Naive B cell (primary cell): ENCODE measurements at places on chromosomes 7 and 10.

DNA sequence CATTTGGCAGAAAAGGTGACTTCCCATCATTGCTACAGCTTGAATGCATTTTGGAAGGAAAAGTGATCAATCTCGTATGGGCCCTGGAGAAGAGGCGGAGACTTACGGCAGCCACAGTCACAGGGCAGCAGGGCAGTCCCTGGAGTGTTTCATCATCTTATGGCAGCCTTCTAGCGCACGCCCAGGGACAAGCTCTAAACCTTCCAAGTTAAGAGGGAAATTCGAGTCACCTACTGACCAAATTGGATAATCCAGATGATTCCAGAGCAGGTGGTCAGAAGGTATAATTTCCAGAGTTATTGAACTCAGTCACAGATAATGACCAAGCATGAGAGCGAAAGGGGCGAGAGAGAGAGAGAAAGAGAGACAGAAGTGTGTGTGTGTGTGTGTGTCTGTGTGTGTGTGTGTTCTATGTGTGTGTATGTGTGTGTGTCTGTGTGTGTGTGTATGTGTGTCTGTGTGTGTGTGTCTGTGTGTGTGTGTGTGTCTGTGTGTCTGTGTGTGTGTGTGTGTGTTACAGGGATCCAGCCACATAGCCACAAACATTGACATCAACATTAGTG is 123.7 kb upstream of the ADAM12 start:
- no peak for DNase-seq
- no peak overlapping the region for H3K4me3 ChIP-seq
- peaks cover 4% of the 10 kb centered on the region for H3K27me3 ChIP-seq
- H3K27ac ChIP-seq: no peak overlapping the region

DNA sequence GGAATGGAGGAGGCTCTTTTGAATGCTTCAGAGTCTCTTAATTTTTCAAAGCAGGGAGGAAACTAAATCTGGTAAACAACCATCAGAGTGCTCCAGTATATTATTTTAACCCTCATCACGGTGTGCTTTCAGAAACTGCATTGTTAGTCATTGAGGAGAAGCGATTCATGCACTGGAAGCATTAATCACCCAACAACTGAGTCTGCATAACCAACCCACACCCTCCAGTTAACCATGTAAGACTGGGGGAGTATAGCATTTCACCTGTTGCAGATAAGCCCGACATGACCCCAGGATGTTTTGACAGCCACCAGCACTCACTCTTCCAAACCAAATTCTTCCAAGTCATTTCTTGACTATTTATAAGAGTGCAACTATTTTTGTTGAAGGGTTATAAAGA is 257.6 kb downstream of the GATA3 start:
- no peaks in the 10 kb centered on the region for H3K36me3 ChIP-seq
- H3K4me1 ChIP-seq: no peaks in the 10 kb centered on the region
- no peaks in the 10 kb centered on the region for H3K27me3 ChIP-seq
- DNase-seq: no peak

DNA sequence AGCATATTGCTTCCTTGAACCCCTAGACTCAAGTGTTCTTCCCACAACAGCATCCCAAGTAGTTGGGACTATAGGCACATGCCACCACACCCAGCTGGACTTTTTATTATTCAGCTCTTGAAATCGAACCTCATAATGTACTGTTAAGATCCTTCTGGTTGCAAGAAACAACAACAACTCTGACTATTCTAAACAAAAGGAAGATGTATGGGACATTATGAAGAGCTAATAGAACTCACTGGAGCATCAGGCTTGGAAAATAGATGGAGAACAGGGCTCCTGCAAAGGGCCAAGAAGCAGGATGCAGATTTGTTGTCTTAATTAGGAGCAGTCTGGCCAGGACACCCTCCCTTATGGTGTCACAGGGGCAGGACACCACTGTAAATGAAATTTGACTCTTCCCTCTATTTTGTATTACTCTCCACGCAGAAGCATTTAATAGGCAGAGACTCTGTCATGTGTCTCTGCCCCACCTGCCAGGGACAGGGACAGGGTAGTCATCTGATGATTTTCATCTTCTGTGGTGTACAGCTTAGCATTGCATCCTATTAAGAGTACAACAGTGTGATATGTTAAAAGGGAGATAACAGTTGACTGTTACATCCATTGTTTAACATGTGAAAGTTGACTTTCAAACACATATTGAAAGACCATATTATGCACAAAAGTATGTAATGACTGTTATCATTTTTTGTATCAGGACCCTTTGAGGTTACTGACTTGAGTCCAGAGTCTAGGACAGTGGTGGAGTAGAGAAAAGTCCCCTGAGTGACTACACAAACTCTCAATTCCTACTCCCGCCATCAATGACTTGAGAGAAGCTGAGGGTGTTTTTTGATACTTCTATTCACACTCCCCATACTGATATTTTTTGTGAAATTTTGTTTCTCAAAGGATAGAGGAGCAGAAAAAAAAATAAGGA is 157.3 kb downstream of the LRRC4 start:
- DNase-seq: no peak
- no peaks in the 10 kb centered on the region for H3K27me3 ChIP-seq
- no peaks in the 10 kb centered on the region for H3K36me3 ChIP-seq
- peaks cover 27% of the 10 kb centered on the region for H3K4me1 ChIP-seq
- no peak overlapping the region for H3K4me3 ChIP-seq

DNA sequence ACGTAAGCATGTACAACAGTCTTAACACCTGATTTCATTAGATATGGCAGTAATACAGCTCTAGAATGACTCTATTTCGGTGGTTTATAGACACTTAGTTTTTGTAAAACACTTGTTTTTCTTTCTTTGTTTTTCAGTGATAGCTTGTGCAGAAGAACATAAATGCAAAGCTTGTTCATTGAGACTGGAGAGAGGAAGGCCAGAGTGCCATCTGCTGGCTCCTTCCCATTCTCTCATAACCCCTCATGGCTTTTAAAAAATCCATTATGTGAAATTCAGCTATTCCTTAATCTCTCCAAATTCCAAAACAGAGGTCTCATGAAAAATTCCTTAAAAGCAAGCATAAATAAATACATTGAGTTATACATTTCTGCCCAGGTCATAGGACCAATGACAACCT is 76.3 kb downstream of the CACNB2 start:
- no peaks in the 10 kb centered on the region for H3K36me3 ChIP-seq
- H3K4me1 ChIP-seq: no peaks in the 10 kb centered on the region
- H3K27me3 ChIP-seq: peaks cover 3% of the 10 kb centered on the region
- H3K27ac ChIP-seq: no peak overlapping the region

- H3K27me3 ChIP-seq: peaks cover 18% of the 10 kb centered on the region
- H3K27ac ChIP-seq: no peak overlapping the region
- no peak for DNase-seq
- no peak overlapping the region for H3K4me3 ChIP-seq
- peaks cover 8% of the 10 kb centered on the region for H3K4me1 ChIP-seq
- H3K36me3 ChIP-seq: no peaks in the 10 kb centered on the region
Measured at GRCh38 chr10:113562704-113563103, 9.9 kb downstream of the HABP2 start.

GRCh38 chr10:75925999-75926398 is 494.6 kb downstream of the LRMDA start:
- no peaks in the 10 kb centered on the region for H3K36me3 ChIP-seq
- H3K4me1 ChIP-seq: no peaks in the 10 kb centered on the region
- H3K4me3 ChIP-seq: no peak overlapping the region
- no peak for DNase-seq
- no peak overlapping the region for H3K27ac ChIP-seq
- H3K27me3 ChIP-seq: peaks cover 7% of the 10 kb centered on the region

- no peak overlapping the region for H3K4me3 ChIP-seq
- no peak for DNase-seq
- no peak overlapping the region for H3K27ac ChIP-seq
- no peaks in the 10 kb centered on the region for H3K36me3 ChIP-seq
- H3K4me1 ChIP-seq: no peaks in the 10 kb centered on the region
Measured at GRCh38 chr7:1542841-1543747, 12.6 kb downstream of the MAFK start.

DNA sequence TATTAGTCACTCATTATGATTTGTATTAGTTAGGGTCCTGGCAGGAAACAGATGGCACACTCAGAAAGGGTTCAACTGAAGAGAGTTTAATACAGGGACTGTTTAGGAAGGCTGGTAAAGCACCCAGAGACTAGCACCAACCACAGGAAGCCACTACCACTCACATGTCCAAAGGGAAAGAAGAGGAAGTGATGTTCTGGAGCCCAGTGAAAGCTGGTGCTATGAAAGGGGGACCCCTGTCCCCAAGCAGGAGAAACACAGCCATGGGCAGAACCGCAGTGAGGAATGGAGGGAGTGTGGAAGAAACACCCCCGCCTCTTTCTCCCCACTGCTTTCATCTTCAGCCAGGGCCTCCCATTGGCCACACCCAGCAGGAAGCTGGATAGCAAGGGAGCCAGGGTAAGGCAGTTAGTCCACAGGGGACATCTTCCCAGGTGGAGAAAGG is 3.2 kb upstream of the VSIR start:
- no peak for DNase-seq
- H3K27me3 ChIP-seq: peaks cover 8% of the 10 kb centered on the region
- H3K4me3 ChIP-seq: peak overlapping the region; percentile 82
- H3K36me3 ChIP-seq: no peaks in the 10 kb centered on the region

GRCh38 chr10:11602919-11603523 is 8.4 kb downstream of the USP6NL start:
- peak overlapping the region; percentile 9 for H3K27ac ChIP-seq
- peaks cover 69% of the 10 kb centered on the region for H3K4me1 ChIP-seq
- H3K27me3 ChIP-seq: no peaks in the 10 kb centered on the region
- peak overlapping the region; percentile 36 for H3K4me3 ChIP-seq
- no peaks in the 10 kb centered on the region for H3K36me3 ChIP-seq

GRCh38 chr7:150823484-150824126 is 23.0 kb downstream of the TMEM176A start:
- H3K27me3 ChIP-seq: peaks cover 27% of the 10 kb centered on the region
- no peaks in the 10 kb centered on the region for H3K4me1 ChIP-seq
- no peak overlapping the region for H3K27ac ChIP-seq

- no peak overlapping the region for H3K27ac ChIP-seq
- H3K36me3 ChIP-seq: peaks cover 14% of the 10 kb centered on the region
- H3K27me3 ChIP-seq: peaks cover 6% of the 10 kb centered on the region
Measured at GRCh38 chr7:41592236-41592635, 110.7 kb downstream of the INHBA start.

DNA sequence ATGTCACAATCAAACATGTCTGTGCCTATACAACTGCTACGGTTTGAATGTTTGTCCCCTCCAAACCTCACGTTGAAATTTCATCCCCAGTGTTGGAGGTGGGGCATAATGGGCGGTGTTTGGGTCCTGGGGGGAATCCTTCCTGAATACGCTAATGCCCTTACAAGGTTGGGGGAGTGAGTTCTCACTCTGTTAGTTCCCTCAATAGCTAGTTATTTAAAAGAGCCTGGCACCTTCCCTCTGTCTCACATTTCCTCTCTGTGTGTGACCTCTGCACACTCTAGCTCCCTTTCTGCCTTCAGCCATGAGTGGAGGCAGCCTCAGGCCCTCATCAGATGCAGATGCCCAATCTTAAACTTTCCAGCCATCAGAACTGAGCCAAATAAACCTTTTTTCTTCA is 129.5 kb downstream of the GRM8 start:
- no peak overlapping the region for H3K27ac ChIP-seq
- H3K36me3 ChIP-seq: no peaks in the 10 kb centered on the region
- H3K4me3 ChIP-seq: no peak overlapping the region
- DNase-seq: no peak

- no peak overlapping the region for H3K27ac ChIP-seq
- H3K27me3 ChIP-seq: peaks cover 8% of the 10 kb centered on the region
- DNase-seq: no peak
- no peaks in the 10 kb centered on the region for H3K4me1 ChIP-seq
- H3K4me3 ChIP-seq: no peak overlapping the region
Measured at GRCh38 chr10:77970869-77971803, 44.6 kb upstream of the DLG5 start.

- H3K36me3 ChIP-seq: no peaks in the 10 kb centered on the region
- H3K4me1 ChIP-seq: no peaks in the 10 kb centered on the region
- no peak overlapping the region for H3K4me3 ChIP-seq
- no peaks in the 10 kb centered on the region for H3K27me3 ChIP-seq
Measured at GRCh38 chr7:80231707-80232106, 97.1 kb downstream of the GNAI1 start.

- no peak for DNase-seq
- H3K27me3 ChIP-seq: peaks cover 14% of the 10 kb centered on the region
- no peaks in the 10 kb centered on the region for H3K36me3 ChIP-seq
- H3K4me1 ChIP-seq: no peaks in the 10 kb centered on the region
Measured at GRCh38 chr7:94249631-94250030, 145.1 kb upstream of the COL1A2 start.

- no peaks in the 10 kb centered on the region for H3K36me3 ChIP-seq
- no peaks in the 10 kb centered on the region for H3K27me3 ChIP-seq
- H3K27ac ChIP-seq: no peak overlapping the region
- DNase-seq: no peak
Measured at GRCh38 chr7:51019891-51020870, 237.5 kb upstream of the GRB10 start.

GRCh38 chr10:38054361-38054797 is 39.8 kb upstream of the ZNF37A start:
- peaks cover 77% of the 10 kb centered on the region for H3K36me3 ChIP-seq
- H3K4me3 ChIP-seq: no peak overlapping the region
- no peaks in the 10 kb centered on the region for H3K27me3 ChIP-seq
- DNase-seq: no peak
- peak overlapping the region; percentile 6 for H3K27ac ChIP-seq

DNA sequence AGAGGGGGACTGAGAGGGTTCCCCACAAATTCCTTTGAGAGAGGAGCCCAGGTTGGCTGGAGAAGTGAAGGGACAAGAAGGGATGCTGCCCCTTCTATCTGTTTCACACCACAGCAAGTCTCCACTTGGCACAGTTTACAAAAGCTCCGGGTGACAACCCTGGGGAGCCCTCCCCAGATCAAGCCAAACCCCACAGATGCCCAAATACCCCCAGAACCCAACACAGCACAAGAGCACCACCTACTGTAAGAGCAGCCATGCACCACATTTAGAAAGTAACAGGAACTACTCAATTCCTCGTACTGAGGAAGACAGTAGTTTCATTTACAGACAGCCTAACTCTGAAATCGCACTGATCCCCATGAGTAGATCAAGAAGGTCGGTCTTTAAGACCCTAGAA is 67.8 kb upstream of the ATP6V0A4 start:
- DNase-seq: no peak
- no peaks in the 10 kb centered on the region for H3K27me3 ChIP-seq
- H3K4me3 ChIP-seq: no peak overlapping the region

- no peaks in the 10 kb centered on the region for H3K27me3 ChIP-seq
- H3K4me1 ChIP-seq: peaks cover 100% of the 10 kb centered on the region
- peak; percentile 87 for DNase-seq
- H3K4me3 ChIP-seq: peak overlapping the region; percentile 86
Measured at GRCh38 chr7:106071356-106071998, 40.6 kb downstream of the SYPL1 start.

DNA sequence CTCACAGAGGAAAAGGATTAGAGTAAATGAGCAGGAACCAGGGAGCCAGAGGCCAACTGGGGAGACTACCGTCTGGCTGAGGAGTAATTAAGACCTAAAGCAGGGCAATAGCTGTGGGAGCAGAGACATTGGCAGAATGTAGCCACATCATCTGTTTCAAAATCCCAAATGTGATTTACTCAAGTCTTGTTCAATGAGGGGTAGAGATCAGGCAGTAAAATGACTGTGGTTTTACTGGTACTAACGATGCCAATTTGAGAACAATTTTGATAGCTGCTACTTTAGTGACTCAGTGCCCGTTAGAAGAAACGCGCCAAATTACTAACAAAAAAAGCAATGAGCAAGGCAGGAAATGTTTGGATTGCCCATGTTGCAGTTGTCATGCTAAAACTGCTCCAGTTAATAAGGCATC is 12.7 kb upstream of the MIOS start:
- H3K4me1 ChIP-seq: no peaks in the 10 kb centered on the region
- H3K36me3 ChIP-seq: peaks cover 17% of the 10 kb centered on the region
- H3K27me3 ChIP-seq: no peaks in the 10 kb centered on the region
- DNase-seq: no peak
- no peak overlapping the region for H3K27ac ChIP-seq
